ENCODE measurements at places on chromosomes 7 and 10. TPM values are rescaled to one million over a fixed set of nuclear protein-coding genes. Genes with fewer than 3 reads are reported as not detected.

DNA sequence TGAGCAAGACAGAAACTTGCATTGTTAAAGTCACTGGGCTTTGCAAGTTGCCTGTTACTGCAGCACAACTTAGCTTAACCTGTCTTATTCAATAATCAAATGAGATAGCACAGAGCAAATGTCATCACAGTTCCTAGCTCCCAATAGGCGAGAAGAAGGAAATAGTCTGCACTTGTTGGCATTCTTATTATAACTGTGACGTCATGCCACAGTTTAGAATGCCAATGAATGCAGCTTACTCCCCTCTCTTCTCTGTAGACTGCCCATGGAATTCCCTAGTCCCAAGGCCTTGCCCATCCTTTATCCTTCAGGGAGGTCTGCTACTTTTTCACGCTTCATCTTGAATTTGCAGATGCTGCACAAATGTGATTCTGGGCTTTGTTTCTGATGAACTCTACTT is 1094.9 kb upstream of the AUTS2 start:
- H3K4me1 ChIP-seq: peaks cover 8% of the 10 kb centered on the region
- DNase-seq: no peak
- H3K27me3 ChIP-seq: peaks cover 2% of the 10 kb centered on the region
- no peak overlapping the region for H3K4me3 ChIP-seq
- no peaks in the 10 kb centered on the region for H3K36me3 ChIP-seq

Gene MEPCE
- polyA plus RNA-seq: 37.0 TPM

Gene ERVW-1
- 0.82 TPM for polyA plus RNA-seq

Gene CALML3
- polyA plus RNA-seq: 0.30 TPM
